ENCODE measurements at places on chromosomes 13 and 19.
A peak's percentile ranks its signal among the peaks of the same experiment; 100 is the strongest.

- DNase-seq, result no peak
Measured at GRCh38 chr19:35609851-35610353, 2.6 kb upstream of the HAUS5 start.

GRCh38 chr13:112069061-112069844, 2.3 kb downstream of the SOX1 start:
- peak; percentile 65 for DNase-seq

DNA sequence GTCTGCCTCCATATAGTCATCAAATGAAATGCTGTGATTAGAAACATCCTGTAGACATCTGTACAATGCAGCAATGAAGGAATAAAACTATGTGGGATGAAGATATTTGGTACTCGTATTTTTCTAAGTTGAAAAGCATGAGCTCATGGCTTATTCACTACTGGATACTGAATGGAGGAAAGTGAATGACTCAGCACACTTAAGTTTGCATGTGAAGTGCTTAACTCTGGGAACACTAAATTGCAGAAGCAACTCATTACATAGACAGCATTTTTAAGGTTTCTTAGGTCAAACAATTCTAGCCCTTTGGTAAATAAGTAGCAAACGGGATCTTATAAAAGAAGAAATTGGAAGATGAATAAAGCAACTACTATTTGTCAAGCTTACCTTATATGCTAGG, 429.0 kb upstream of the MIR17HG start:
- no peak for DNase-seq

- DNase-seq, result no peak
Measured at GRCh38 chr13:106493533-106494220, 41.8 kb downstream of the EFNB2 start.

DNA sequence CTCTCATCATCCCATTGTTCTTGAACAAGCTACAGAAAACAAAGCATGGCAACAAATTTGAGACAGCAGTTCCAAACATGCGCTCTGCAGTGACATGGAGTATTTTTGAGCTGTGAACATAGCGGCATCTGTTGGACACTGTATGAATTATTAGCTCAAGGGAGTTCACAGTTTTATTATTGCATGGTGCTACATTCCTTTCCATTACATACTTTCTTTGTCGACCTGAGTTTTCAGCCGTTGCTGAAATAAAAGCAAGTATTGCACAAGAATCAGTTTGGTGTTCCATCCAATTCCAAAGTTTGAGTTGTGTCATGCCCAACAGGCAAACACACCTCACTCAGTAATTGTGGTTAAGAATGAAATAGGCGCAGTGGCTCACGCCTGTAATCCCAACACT, 30.1 kb upstream of the METTL21C start:
- DNase-seq, result no peak

GRCh38 chr13:35479706-35480105, 3.2 kb upstream of the MAB21L1 start:
- no peak for DNase-seq

- no peak for DNase-seq
Measured at GRCh38 chr13:107299717-107300116, 731.8 kb upstream of the ARGLU1 start.

DNA sequence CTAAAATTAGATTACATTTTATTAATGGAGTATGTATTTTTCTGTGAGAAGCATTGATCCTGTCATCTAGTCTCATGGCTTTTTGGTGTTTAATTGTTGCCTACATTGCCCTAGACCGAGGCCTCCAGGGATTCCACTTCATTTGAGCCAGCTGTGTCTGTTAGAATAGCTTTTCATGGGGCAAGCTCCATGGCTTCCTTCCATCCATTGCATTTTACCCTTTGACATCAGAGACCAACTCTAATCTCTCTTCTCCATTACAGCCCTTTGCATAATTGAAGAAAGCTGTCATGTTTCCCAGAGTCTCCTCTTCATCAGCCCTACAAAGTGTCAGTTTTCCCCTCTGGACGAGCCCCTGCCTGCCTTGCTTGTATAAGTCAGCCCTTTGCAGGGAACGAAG, 70.6 kb downstream of the MTUS2 start:
- no peak for DNase-seq

DNA sequence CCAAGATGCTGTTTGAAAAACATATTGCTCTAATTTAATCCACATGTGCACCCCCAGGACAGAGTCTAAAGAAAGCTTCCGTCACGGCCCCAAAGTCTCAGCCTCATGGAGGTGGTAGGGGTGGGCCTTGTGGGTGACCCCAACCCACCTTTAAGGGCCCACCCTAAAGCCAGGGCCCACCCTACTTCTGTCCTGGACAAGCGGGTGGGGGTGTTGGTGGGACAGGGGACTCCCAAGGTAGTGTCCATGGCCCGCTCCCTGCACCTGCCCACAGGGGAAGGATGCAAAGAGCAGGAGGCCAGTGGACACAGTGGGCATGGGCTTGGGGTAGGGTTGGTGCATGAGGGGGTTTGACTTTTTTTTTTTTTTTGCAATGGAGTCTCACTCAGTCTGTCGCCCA, 66.8 kb downstream of the KCTD15 start:
- DNase-seq, result no peak

DNA sequence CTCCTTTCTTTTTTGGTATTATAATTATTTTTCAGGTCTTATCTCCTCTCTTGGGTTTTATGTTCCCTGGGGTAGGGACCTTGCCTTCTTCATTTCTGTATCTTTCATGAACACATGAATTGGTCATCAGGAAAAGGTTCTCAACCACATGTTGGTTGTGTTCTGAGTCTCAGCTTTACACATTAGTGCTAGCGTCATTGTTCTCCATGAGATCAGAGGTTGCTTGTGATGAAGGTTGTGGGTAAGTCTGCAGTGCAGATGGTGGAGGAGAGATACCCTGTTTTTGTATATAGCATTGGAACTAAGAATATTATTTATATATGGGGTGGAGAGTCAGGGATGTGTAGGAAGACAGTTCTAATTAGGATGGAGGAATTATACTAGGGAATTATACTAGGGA, 24.5 kb upstream of the CEACAM8 start:
- DNase-seq, result no peak

Measured in NCI-H774 (cell line).